IPS-NIHi11 (cell line): ENCODE measurements at places on chromosomes 2 and 18.
A peak's percentile ranks its signal among the peaks of the same experiment; 100 is the strongest.

- no peak for DNase-seq
These were observed 41.8 kb downstream of the TMEM163 start for GRCh38 chr2:134676960-134677359.

- DNase-seq, result no peak
These were observed 107.5 kb downstream of the GULP1 start for GRCh38 chr2:188399159-188399558.

GRCh38 chr2:202944816-202945215 lies 32.7 kb downstream of the CARF start:
- no peak for DNase-seq

DNA sequence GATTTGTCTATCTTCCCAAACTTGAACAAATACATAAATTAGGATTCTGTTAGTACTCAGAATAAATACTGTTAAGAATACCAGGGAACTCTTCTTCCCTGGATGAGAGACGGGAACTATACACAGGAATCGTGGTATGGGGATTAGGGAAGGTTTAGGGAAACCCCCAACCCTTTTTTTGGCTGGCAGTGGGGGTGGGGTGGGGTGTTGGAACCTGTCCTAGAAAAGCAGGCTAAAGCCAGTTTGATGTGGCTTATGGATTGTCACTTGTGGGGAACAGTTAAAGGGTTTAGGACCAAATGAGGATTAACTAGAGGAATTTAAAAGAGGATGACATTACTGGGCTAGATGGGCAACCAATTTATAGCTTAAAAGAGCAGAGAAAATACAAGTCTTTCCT lies 1.8 kb downstream of the SLC4A10 start:
- DNase-seq, result no peak

- DNase-seq, result peak; percentile 85
These were observed 14.9 kb upstream of the ITM2C start for GRCh38 chr2:230849633-230850357.

GRCh38 chr2:127707890-127708648 lies 6.8 kb downstream of the SFT2D3 start:
- DNase-seq, result no peak

- no peak for DNase-seq
These were observed 133.4 kb upstream of the SPATS2L start for GRCh38 chr2:200172944-200173581.

GRCh38 chr2:20147351-20147750 lies 77.6 kb downstream of the SDC1 start:
- no peak for DNase-seq

DNA sequence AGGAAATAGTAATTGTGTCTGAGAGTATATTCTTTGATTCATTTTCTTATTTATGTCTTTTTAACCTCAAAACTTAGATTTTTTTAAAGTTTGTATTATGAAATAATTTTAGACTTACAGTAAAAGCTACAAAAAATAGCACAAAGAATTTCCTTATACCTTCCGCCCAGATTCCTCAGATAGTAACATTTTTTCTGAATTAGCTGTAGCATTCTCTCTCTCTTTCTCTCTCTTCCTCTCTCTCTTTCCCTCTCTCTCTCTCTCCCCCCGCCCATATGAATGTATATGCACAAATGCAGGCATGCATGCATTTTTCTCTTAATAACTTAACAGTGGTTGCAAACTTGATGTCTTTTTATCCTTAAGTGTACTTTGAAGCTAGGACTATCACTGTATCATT lies 361.1 kb upstream of the NRP2 start:
- no peak for DNase-seq

- DNase-seq, result no peak
These were observed 63.7 kb upstream of the OTOF start for GRCh38 chr2:26541401-26542193.

GRCh38 chr18:77109648-77110019 lies 22.9 kb downstream of the MBP start:
- DNase-seq, result no peak

GRCh38 chr18:72114801-72115594 lies 429.1 kb downstream of the CBLN2 start:
- no peak for DNase-seq

- DNase-seq, result no peak
These were observed 22.2 kb upstream of the DGKD start for GRCh38 chr2:233332125-233332524.

DNA sequence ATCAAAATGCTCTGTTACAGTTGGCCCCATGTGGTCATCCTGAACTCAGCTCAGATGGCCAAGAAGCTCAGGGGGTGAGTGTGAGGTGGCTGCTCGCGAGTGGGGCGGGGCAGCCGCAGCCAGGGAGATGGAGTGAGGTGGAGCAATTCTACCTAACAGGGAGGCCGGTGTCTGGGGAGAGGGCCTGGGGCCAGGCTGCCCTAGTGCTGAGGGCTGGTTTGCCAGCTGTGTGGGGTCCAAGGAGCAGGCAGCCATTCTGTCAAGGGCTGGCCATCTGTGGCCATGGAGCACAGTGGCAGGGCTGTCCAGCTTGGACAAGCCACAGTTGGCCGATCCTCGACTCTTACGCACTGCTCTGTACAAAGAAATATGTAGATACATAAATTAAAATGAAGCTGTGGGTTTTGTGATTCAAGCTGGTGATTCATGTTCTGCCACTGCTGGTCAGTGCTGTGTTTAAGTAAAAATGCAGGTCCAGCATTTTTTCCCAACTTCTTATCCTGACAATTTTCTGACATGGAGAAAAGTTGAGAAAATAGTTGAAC lies 82.1 kb downstream of the HS6ST1 start:
- DNase-seq, result no peak
